ENCODE measurements at places on chromosomes 12 and 14. TPM values are rescaled to one million over a fixed set of nuclear protein-coding genes. Genes with fewer than 3 reads are reported as not detected.

The SSTR1 gene
- polyA plus RNA-seq = 1.8 TPM

The TMEM132C gene
- 2.5 TPM for polyA plus RNA-seq

- no peak for DNase-seq
Measured at GRCh38 chr14:99173086-99173485, 98.9 kb downstream of the BCL11B start.

- no peak for DNase-seq
Measured at GRCh38 chr12:65306366-65307168, 28.1 kb downstream of the MSRB3 start.

The SLC22A17 gene
- 62.4 TPM for polyA plus RNA-seq

DNA sequence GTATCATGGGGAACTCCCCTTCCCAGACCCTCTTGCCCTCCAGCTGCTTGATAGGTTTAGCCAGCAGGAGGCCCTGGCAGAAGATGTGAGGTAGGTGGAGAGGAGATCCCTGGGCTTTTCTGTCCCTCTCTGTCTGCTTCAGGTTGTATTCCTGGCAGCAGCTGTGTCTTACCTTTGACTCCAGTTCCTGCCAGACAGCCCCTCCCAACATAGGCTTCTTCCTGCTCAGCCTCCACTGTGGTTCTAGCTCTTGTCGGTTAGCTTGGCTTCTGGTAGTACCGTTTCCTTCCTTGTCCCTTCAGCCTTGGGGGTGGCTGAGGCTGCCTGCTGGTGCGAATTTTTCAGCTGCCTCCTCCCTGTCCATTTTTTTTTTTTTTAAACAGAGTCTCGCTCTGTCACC is 215.7 kb upstream of the CRY1 start:
- DNase-seq = no peak

The KERA gene
- polyA plus RNA-seq = not detected

DNA sequence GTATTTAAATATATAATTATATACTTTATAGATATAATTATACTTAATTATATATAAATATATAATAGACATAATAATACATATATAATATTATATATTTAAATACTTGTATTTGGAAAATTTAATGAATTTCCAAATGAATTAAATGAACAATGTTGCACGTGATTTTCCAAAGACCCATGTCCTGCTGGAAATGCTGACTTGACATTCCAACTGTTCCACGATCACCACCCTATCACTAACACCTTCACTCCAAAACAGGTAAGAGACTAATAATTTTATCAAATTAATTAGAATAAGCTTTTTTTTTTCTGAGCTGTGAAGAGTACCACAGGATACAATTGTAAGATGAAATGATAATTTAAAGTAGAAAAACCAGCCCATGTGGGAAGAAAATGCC is 103.4 kb downstream of the ST8SIA1 start:
- no peak for DNase-seq
